Choroid plexus epithelial cell (primary cell): ENCODE measurements at places on chromosomes 2 and 18.

DNA sequence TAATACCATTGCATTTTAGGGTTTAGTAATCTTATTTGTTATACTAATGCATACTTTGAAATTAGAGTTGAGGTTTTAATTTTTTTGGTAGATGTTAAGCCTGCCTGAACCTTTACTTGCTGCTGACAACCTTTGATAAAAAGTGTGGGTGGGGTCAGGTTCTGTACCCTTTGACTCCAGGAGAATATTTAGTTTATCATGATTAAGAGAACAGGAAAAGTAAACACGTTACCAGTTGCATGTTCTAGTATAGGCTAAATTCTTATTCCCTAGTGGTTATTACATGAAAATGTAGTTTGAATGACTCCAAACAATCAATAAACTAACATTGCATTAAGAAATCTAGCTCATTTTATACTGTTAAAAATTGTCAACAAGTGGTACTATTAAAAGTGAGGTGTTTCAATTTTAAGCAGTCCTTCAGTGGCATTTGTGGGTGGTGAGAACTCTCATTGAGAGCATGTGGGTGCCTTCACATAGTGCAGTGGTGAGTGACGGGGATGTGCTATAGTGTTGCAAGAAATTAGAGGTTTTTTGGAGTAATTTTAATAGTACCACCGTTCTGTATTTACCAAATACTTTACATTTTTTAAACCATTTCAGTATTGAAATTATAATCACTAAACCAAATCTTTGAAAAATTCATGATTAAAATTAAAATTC, 29.9 kb downstream of the PHLPP1 start:
- DNase-seq = no peak

DNA sequence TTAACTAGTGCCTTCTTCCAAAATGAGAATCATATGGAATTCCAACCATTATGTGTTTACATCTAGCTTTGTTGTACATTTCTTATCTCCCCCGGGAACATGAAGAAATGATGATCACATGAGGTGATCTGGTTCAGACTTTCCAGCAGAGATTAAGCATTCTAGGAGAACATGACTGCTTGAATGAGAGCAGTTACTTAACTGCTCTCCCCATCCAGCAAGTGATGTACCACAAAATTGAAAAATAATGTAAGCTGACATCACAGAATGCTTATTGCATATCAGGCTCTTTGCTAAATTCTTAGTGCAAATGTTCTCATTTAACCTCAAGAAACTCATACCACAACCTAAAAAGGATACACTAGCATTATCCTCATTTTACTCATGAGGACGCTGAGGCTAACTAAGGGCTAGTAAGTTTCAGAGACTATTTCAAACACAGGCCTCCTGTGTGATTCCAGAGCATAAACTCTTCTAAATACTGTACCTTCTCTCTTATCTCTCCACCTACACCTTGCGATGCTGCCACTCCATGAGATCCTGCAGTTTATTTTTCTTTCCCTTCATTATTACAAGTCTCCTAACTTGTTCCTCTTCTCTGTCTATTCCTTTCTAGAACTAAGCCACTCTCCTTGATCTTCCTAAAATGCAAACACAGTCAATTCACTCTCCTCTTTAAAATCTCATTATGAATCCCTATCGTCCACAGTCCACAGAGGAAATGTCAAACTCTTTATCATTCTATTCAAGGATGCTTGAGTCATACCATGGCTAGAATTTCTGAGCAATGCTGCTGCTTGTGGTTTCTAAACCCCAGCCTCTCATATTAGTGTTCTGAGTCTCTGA, 1224.8 kb upstream of the ZEB2 start:
- DNase-seq = peak; percentile 92

- DNase-seq = no peak
Measured at GRCh38 chr2:116733699-116734098, 1080.8 kb upstream of the DDX18 start.

- peak; percentile 50 for DNase-seq
Measured at GRCh38 chr2:41579806-41580205, 468.0 kb upstream of the PKDCC start.

DNA sequence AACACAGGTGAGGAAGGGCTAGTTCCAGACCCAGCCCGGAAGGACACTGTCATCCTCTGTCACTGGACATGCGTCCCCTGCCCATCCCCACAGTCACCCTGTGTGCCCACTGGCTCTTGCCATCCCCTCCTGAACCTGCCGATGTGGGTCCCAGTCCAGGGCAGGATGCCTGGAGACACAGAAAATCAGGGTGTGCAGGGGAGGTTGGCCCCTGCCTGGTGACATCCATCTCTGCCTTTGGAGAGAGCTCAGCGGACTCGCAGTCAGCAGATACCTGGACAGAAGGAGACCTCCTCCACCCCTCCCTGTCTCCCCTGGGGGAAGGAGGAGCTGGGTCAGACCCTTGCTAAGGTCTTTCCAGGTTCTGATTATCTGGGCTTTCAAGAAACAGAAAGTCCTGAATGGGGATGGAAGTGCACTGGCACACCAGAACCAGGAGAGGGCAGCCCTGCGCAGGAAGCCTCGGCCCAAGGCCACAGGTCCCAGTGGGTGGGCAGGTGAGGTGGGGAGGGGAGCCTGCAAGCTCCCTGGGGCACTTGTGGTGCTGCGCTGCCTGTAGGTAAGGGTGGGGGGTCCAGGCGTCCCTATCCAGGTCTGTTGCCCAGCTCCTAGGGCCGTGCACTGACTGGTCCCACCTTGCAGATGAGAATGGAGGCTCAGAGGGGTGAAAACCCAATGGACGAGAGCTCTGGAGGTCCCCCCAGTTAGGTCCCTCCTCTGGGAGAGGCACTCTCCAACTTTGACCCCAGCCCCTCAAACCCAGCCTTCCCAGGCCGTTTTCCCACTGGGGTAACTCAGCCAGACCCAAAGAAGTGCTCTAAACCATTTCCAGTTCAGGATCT, 9.7 kb upstream of the OTOS start:
- peak; percentile 57 for DNase-seq

GRCh38 chr2:54936766-54937165, 113.5 kb downstream of the RTN4 start:
- DNase-seq = no peak

GRCh38 chr18:6355789-6356589, 58.7 kb downstream of the L3MBTL4 start:
- peak; percentile 12 for DNase-seq

- DNase-seq = no peak
Measured at GRCh38 chr2:231244382-231245248, 46.2 kb downstream of the ARMC9 start.

DNA sequence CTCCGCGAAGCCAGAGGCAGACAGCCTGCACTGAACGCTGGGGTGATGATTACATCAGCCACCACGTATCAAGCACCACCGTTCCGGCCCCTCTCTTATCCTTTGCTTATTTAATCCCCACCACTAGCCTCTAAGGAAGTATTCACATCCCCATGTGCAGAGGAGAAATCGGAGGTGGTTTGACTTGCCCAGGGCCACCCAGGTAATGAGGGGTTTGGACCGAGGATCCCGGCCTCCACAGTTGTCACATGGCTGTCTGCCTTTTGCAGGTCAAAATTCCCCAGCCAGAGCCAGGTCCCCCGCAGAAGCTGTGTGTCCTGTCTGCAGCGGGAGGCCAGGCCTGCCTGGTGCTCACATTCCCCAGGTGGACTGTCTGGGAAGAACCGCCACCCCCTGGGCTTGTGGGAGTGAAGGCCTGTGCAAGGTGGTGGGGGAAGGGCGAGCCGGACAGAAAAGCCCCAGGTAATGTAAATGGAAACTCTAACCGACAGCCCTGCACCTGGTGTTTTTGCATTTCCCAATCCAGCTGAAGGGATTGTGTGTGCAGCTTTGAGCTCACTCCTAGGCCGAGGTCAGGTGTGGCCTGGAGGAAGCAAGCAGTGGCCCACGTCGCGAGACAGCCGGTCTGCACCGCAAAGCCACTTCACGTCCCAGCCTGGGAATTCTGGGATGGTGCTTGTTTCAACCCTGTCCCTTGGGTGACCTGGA, 108.5 kb upstream of the ID2 start:
- no peak for DNase-seq

- no peak for DNase-seq
Measured at GRCh38 chr2:100580367-100581276, 17.8 kb downstream of the PDCL3 start.

DNA sequence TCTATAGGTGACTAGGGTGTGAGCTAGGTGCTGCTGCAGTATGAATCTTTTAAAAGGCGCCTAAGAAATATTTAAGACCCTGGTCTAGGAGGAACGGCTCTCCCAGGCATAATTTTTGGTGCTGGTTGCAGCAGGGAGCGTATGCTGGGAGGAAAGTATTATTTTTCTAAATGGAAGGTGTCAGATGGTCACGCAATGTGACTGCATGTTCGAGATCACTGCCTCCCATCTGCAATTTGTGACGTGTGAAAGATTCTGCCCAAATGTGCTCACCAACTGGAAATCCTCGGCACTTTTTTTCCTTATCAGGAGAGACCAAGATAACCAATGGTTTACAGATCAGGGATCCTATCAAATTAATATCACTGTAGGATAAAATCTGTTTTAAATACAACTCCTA, 95.6 kb upstream of the KLHL14 start:
- DNase-seq = no peak

DNA sequence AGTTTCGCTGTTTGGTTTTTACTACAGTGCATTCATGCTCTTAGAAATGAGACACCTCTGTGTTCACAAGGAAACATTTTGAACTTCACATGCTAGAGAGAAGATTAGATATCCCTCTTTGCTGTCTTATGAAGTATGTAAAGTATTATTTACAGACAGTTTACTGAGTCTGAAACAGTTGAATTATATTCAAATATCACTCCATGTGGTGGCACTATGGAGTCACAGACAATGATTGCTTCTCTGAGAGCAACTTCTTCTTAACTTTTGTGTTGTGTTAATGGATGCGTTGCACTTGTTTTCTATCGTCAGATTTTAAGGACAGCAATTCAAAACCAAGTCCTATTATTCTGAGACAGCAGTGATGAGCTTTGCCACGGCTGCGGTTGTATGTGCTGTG, 823.6 kb downstream of the GALR1 start:
- DNase-seq = no peak

GRCh38 chr18:1296237-1296636, 391.6 kb downstream of the ADCYAP1 start:
- DNase-seq = no peak

GRCh38 chr2:58720770-58721697, 479.9 kb upstream of the FANCL start:
- DNase-seq = no peak
